ENCODE measurements at places on chromosomes 6 and 20. TPM values are rescaled to one million over a fixed set of nuclear protein-coding genes. Genes with fewer than 3 reads are reported as not detected.

- DNase-seq, result peak; percentile 45
Measured at GRCh38 chr6:149761438-149761837, 11.9 kb downstream of the PCMT1 start.

DNA sequence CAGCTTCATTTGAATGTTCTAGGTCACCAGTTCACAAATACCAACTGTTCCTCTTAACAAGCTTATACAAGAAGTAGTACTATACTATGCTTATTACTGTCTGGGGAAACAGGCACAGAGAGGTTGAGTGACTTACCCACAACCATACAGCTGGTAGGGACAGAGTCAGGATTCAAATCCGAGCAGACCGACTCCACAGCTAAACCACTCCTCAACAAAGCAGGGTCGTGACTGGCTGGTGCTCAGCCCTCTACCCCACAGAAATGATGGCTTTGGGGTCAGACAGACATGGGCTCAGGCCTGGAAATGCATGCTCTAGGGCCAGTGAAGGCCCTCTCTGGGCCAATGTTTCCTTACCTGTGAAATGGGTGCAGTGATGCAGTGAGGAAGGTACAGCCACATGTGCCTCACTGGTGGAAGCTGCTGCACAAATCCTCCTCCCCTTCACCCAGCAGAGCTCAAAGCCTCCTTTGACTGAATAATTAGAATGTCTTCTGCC lies 63.6 kb downstream of the MRPL14 start:
- DNase-seq, result no peak

DNA sequence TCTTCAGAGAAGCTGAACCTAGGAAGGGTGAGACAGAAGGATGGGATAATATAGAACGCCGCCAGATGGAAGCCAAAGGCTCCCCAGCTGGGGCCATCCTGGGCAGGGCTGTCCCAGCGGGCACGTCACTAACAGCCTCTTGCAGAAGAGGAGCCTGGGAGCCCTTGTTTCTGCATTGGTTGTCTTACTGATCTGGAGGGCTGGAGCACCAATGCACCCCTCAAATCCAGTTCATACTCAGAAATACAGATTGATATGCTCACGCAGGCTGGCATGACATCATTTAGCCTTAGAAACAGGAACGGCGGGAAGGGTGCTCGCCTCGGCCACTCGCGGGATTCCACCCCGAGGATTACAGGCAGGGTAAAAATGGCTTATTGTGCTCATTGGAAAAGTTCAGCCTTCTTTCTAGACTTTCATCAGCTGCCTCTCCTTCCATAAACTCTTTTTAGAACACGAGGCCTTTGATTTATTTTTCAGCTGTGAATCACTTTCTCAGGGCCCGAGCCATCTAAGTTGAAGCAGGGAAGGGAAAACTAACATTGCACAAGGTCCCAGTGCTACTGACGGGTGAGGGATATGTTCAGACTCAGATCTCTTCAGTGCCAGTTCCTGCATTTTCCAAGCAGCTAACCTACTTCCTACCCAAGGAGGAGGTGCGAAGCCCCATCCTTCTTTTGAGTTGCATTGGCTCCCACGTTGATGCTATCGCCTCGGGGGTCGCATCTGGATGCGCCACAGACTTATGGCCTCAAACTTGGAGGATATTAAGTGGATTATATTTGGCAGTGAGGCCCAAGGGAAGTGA lies 82.3 kb downstream of the GMPR start:
- no peak for DNase-seq

The FAM209B gene
- polyA plus RNA-seq, result not detected

The MOCS1 gene
- 0.13 TPM for polyA plus RNA-seq

- DNase-seq, result no peak
Measured at GRCh38 chr6:31058128-31058894, 48.0 kb downstream of the MUC22 start.

GRCh38 chr6:148599967-148600426 lies 146.8 kb upstream of the UST start:
- no peak for DNase-seq

DNA sequence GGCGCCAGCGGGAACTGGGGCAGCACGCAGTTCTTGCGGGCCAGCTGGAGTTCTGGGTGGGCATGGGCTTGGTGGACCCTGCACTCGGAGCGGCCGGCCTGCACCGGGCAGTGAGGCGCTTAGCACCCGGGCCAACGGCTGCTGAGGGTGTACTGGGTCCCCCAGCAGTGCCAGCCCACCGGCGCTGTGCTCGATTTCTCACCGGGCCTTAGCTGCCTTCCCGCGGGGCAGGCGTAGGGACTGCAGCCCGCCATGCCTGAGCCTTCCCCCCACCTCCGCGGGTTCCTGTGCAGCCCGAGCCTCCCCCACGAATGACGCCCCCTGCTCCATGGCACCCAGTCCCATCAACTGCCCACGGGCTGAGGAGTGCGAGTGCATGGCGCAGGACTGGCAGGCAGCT lies 168.8 kb downstream of the CD24 start:
- no peak for DNase-seq

The TNXB gene
- polyA plus RNA-seq, result 0.23 TPM

DNA sequence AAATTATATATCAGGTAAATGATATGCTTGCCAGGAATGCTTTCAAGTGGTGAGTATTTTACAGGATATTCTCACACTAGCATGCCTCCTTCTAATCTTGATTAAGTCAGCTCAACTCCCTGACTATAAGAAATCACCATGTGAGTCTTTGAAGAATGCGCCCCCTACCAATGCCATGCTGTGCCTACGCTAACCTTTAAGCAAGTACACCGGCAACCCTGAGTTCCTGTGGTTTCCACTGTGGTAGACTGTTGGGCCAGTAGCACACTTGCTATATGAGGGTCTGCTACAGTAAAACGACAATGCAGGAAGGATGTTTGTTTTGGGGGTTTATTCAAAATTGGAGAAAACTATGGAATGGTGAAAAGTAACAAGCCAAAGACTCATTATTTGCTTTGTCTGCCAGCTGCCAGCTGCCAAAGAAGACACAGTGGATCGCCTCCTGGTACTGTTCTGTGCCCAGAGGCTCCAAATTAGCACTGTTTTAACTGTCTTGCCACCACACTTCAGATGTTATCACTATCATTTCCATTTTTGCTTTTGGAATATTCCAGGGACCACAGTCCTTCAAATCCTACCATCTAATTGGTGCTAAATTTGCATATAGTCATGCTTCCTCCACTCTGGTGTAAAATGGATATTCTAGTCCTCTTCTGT lies 333.5 kb downstream of the RNGTT start:
- no peak for DNase-seq

The KHDC1L gene
- polyA plus RNA-seq, result not detected

DNA sequence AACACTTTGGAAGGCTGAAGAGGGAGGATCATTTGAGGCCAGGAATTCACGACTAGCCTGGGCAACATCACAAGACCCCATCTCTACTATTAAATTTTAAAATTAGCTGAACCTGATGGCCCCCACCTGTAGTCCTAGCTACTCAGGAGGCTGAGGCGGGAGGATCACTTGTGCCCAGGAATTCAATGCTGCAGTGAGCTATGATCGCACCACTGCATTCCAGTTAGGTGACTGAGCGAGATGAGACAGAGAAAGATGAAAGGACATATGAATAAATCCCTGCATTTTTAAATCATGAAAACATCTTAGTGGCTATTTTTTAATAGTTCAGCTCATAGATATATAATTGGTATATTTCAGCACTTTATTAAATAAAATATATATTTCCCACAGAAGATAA lies 93.8 kb downstream of the GPR63 start:
- no peak for DNase-seq

The WFDC12 gene
- polyA plus RNA-seq, result not detected

The NKX2-2 gene
- not detected for polyA plus RNA-seq
